M059J (cell line): ENCODE measurements at places on chromosomes 6 and 20.

DNA sequence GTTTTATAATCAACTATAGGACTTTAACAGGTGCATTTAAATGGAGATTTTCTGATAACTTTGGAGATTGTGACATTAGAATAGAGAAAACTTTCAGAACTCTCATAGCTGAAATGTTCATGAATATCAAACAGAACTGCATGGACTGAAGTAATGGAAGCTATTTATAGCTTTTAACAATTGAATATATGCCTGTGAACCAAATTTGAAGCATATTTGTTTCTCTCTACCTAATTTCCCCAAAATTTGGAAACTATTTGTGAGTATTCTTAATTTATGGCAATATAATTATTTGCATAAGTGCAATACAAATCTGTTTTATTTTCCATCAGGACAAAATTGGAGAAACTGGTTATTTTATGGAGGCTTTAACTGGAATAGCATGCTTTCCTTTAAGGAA is 96.6 kb downstream of the PLG start:
- no peak for DNase-seq

GRCh38 chr20:39878320-39878719 is 810.7 kb downstream of the MAFB start:
- DNase-seq, result peak; percentile 58

- no peak for DNase-seq
Measured at GRCh38 chr6:24897186-24897585, 38.6 kb downstream of the RIPOR2 start.

DNA sequence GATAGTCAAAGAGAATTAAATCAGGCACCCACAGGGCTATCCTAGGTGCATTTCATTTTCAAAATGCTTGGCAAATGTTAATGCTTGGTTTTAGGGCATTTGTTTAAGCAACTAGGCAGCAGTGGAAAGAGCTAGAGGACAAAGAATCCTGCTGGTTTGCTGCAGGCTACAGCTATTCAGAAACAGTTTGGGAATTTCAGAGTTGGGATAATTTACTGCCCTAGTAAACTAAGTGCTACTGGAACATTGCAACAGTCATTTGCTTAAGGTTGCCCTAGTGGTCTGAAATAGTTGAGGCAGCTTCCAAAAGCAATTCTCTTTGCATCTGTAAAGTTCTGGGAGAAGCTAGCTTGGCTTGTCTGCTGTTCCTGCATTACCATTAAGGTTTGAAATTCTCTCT is 312.7 kb downstream of the LAMA2 start:
- no peak for DNase-seq

DNA sequence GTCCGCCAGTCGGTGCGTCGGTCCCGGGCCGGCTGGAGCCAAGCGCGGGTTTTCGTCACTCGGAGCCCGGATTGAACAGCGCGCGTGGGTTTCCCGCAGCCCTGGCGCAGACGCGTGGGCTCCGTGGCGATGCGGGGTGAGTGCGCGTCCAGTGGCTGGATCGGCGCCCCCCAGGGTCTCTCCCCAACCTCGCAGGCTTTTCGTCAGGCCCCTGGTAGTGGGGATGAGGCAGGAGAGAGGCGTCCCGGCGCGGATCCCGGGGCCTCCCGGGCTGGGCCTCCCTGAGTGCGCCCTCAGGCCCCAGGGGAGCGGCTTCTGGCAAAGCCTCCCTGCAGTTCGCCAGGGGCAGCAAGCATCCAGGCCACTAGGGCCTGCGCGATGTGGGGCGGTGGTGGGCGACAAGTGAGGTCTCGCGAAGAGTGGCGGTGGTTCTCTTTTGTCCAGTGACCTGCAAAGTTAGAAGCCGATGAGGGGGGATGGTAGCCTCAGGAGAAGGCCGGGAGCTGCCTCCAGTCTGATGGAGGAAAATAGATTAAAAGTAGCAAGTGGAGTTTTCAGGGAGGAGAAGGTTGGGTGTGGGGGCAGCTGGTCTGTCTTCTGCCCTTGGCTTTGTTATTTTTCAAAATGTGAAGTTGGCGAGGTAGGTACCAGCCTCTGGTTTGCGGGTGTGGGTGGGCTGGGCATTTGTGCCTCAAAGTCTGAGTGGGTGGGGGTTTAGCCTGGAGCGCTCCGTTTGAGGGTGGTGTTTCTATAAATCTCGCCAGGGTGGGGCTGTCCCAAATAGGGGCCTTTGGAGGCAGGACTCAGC is 1.6 kb downstream of the TOX2 start:
- peak; percentile 37 for DNase-seq

DNA sequence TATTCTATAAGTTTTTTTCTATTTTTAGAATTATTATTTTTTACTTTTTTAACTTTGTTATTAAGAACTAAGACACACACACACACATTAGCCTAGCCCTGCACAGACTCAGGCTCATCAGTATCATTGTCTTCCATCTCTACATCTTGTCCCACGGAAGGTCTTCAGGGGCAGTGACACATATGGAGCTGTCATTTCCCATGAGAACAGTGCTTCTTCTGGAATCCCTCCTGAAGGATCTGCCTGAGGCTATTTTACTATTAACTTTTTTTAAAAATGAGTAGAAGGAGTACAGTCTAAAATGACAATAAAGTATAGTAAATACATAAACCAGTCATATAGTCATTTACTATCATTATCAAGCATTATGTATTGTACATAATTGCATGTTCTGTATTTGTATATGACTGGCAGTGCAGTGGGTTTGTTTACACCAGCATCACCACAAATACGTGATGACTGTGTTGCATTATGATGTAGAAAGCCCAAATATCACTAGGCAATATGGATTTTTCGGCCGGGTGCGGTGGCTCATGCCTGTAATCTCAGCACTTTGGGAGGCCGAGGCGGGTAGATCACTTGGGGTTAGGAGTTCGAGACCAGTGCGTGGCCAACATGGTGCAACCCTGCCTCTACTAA is 57.9 kb downstream of the HIVEP1 start:
- peak; percentile 69 for DNase-seq

DNA sequence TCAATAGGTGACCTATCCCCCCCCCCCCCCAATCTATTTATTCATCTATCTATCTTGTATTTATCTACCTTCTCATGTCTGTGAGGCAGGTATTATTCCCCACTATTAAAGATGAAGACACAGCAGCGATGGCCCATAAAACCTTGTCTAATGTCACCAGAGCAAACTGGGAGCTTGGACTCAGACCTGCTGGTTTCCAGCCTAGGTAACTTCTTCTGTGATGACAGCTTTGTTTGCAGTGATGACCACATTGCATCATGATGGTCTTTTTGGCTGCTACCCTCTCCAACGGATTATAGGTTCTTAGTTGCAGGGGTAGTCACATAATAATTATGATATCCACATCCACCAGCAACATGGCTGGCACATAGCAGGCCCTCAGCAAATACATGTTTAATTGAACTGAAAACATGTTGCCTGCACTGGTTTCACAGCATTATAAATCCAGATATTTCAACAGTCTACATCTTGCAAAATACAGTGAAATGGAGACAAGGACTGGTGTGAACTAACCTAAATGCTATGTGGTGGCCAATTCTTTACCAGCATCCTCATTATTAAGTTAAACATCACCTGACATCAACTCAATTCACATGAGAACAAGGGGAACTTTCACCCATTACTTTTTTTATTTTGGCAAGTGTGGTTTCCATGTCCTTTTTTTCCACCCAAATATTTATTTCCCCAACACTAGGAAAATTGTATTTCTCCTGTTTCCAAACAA is 712.5 kb upstream of the NRSN1 start:
- no peak for DNase-seq

DNA sequence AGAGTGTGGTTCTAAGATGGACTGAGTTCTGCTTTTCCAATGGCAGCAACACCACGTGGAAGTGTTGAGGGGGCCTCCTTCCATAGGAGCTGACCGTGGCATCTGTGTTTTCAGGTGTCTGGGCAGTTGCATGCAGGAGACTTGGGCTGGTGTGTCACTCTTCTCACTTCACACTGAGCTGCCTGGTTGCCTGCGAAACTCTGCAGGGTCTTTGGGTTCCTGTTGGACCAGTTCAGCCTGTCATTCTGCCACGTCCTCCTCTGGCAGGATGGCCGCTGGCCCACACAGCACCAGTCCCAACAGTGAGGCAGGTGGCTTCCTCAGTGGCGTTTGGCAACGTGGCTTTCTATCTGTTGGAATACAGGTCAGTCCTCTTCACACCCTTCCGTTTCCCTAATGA is 16.1 kb upstream of the UNC93A start:
- DNase-seq, result no peak

- DNase-seq, result no peak
Measured at GRCh38 chr6:127786109-127786508, 114.7 kb downstream of the THEMIS start.

GRCh38 chr20:52494244-52494643 is 302.7 kb upstream of the ZFP64 start:
- peak; percentile 98 for DNase-seq

DNA sequence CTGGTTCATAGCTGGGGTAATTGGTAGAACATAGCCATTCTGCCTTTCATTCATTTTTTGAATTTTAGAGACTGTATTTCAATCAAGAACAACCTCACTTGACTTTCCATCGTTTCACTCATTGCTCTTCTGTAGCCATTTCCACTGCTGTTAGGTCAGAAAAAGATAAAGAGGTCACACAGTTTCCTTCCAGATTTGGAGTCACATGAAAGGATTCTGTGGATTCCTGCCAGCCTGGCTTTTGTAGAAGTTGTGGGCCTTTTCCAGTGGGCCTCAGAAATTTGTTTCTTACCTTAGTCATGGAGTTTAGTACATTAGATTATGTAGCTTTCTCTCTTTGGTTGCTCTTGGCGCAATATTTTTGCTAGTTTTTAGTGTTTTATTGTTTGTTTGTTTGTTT is 157.8 kb downstream of the SASH1 start:
- peak; percentile 67 for DNase-seq

DNA sequence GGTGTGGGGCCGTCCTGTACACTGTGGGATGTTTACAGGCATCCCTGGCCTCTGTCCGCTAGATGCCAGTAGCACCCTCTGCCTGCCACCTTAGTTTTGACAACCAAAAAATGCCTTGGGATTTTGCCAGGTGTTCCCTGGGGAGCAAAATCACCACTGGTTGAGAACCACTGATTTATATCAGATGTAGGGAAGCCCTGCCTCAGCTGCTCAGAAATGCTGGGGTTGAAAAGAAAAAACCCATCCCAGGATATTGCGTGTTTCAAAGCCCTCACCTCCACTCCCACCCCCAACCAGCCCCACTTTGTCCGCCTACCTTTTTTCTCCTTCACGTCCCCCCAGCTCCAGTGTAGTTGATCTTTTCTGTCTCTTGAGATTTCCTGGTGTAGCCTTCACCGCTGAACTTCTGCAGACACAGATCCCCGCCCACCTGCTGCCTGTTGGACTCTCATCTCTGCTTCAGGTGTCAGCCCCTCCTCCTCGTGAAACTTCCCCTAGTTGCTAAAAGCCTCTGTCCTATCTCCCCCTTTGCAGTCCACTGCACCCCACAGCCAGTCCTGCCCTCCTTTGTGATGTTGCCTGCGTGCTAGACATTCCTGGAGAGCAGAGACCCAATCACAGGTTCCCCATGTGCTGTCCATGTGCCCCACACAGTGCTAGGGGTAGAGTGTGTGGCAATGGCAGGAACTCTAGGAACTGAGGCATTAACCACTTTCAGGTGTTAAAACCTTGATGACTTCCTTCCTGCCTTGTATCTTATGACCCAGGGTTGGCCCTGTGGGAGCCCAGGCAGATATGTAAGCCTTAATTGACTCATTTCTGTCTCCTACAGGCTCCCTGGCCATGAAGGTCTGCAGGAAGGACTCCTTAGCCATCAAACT is 98.9 kb downstream of the TBC1D7 start:
- peak; percentile 44 for DNase-seq

- peak; percentile 77 for DNase-seq
Measured at GRCh38 chr20:56429502-56429901, 17.4 kb downstream of the CASS4 start.

GRCh38 chr6:22878706-22879105 is 309.3 kb downstream of the HDGFL1 start:
- no peak for DNase-seq

DNA sequence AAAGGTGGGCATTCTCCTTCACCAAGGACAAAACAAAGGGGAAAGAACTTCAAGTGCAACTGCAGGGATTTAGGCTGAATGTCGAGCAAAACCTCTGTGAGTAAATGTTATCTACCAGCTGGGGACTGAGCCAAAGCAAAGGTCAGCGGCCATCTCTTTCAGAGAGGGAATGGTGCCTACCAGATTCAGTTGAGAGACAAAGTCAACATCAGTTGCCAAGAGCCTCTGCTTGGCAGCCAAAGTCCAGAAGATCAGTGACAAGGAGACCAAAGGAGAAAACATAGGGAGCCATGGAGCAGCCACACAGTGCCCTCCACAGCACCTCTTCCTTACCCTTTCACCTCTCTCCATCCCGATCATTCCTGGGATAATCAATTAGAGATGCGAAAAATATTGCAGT is 472.5 kb downstream of the KIF16B start:
- DNase-seq, result no peak

- DNase-seq, result no peak
Measured at GRCh38 chr20:17644451-17644850, 37.6 kb downstream of the RRBP1 start.

- no peak for DNase-seq
Measured at GRCh38 chr6:33019372-33019771, 10.0 kb upstream of the HLA-DOA start.

- no peak for DNase-seq
Measured at GRCh38 chr6:72081871-72082270, 195.5 kb downstream of the RIMS1 start.

GRCh38 chr20:25066386-25066785 is 8.4 kb upstream of the ACSS1 start:
- DNase-seq, result peak; percentile 42

DNA sequence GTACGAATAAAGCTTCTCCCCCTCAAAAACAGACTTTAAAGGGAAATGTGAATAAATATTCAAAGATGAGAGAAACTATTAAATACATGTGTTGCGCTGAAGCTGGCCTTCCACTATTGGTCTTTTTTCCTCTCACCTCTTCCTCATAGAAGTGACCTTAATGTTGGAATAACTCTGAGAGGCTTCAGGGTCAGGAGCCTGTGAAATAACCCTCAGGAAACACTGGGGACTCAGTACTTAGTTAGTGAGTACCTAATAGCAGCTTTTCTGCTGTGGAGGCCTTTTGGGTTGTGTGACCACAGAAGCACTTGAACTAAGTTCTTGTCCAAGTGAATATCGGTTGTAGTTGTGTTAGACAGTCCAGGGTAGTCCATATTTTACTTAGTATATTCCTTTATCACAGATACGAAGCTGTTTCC is 799 bp upstream of the SHPRH start:
- no peak for DNase-seq

- no peak for DNase-seq
Measured at GRCh38 chr6:130787726-130788500, 39.3 kb upstream of the SMLR1 start.

DNA sequence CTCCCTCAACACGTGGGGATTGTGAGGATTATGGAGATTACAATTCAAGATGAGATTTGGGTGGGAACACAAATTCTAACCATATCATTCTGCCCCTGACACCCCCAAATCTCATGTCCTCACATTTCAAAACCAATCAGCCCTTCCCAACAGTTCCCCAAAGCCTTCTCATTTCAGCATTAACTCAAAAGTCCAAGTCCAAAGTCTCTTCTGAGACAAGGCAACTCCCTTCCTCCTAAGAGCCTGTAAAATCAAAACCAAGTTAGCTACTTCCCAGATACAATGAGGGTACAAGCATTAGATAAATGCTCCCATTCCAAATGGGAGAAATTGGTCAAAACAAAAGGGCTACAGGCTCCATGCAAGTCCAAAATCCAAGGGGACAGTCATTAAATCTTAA is 39.6 kb upstream of the PLAGL1 start:
- no peak for DNase-seq

- DNase-seq, result no peak
Measured at GRCh38 chr6:119887666-119888065, 538.1 kb upstream of the MAN1A1 start.
